ENCODE measurements at places on chromosomes 1 and 21.

DNA sequence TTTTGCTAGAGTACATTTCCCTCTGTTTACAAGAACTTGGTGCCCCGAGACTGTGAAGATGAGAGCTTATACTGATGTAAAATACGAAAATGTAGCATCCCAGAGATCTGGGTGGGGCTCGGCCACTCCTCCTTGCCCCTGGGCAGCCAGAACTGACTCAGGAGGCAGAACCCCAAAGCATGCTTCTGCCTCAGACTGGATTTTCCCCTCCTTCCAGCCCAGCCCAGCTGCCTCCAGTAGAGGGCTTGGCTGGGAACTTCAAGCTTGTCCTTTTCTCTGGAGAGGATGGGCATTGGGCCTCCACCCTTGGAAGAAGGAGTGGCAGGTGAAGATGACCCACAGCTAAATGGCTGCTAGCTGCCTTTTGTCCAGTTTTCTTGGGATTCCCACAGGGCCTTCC, 24.3 kb upstream of the BTG2 start:
- DNase-seq: peak; percentile 24

- DNase-seq: no peak
Measured at GRCh38 chr1:73910466-73910865, 287.5 kb downstream of the LRRIQ3 start.

DNA sequence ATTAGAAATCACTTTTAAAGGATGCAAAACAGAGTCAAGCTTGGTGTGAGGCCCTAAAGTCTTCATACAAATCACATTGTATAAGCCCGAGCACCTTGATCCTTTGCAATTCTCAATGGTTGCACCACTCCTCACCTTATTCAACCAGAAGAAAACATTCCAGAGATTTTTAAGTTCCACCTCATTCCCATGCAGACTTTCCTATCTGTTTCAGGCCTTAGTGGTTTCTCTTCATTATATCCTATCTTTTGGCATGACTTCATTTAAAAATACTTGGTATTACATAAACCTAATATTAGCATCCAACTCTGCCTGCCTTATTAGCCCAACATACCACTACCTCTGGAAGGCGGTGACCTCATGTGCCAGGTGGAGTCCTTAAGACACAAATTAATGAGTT, 9.3 kb upstream of the GREM2 start:
- peak; percentile 26 for DNase-seq

DNA sequence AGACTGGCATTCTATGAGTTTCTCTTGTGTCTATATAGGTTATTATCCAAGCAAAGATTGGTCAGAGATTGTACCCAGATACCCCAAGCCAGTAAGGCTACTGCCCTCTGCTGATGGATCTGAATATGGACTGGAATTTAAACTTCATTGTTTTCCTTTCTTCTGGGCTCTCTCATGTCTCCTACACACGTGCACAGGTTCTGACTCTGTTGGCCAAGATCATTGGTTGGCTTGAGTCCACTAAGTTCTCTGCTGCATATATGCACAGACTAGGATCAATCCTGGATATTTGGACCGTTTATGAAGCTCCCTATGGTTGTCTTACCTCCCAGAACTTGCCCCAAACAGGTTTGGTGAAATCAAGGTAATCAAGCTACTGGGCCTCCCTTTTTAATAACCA, 69.7 kb downstream of the CC2D1B start:
- peak; percentile 68 for DNase-seq

DNA sequence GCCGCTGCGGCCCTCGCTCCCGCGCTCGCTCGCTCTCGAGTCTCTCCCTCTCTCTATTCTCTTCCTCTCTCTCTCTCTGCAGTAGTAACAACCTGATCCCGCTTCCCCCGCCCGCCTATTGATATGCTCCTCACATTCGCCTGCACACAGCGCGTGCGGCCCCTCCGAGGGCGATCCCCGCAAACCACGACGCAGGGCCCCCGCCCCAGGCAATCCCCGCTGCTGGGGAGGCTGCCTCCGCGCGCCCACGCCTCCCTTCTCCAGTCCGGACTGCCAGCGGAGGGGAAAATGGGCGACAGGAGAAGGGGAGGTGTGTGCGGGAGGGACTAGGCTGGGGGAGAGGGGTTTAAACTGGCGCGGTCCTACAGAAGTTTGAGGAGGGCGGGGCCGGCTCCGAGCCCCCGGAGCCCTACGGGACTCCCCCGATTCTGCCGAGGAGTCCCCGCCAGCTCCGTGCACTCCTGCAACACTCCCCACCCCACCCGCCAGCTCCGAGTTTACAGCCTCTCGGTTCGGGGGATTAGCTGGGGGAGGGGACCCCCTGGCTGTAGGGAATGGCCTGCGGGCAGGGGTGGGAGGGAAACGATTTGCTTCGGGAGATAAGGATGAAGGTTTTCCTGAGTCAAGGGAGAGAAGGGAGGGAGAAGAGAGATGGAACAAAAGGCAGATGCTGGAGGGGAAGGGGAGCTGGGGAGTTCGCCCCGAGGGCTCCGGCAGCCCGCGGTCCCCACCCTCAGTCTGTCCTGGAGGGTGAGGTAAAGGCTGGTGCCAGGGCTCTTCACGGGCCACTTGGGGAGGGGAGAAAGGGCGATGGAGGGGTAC, 66.6 kb downstream of the SYT2 start:
- DNase-seq: no peak

GRCh38 chr1:17689011-17689410, 66.1 kb upstream of the ACTL8 start:
- DNase-seq: no peak

All from IMR-90 (cell line).